SIG-M5 (cell line): ENCODE measurements at places on chromosomes 4 and X.

DNA sequence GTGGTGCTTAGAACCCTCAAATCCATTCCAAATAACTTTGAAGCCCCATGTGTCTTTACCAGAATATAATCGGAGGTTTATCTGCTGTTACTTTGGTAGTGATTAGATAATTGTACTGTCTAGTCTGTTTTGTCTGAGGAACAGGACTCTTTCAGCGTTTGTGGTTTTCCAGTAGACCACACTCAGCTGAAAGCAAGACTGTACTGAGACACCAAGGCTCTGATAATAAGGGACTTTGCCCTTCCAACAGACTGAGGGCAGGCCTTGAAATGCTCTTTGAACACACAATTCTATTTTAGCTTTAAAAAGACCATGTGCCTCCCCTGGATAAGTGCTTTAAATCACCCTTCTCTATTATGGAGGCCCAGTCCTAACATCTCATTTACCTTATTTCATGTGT, 76.1 kb downstream of the KLHL8 start:
- no peak for DNase-seq

GRCh38 chr4:149881744-149882143, 66.1 kb upstream of the IQCM start:
- DNase-seq = no peak

DNA sequence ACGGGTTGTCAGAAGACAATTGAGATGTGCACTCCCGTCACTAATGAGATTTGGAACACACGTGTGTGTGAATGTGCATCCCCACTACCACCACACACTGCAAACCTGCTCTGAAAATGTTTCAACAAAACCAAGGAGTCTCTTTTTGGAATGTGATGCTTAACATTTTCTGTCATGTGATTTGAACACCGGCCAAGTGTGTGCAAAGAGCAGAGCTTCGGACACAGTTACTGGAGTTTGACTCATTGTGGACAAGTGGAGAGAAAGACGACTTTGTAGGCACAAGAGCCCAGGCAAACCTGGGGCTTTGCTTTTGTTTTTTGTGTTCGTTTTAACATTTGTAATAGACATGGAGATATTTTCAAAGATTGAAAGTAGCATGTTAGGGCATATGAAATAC, 49.2 kb downstream of the CCKAR start:
- no peak for DNase-seq

GRCh38 chrX:71095981-71096759, 519 bp downstream of the FOXO4 start:
- no peak for DNase-seq

DNA sequence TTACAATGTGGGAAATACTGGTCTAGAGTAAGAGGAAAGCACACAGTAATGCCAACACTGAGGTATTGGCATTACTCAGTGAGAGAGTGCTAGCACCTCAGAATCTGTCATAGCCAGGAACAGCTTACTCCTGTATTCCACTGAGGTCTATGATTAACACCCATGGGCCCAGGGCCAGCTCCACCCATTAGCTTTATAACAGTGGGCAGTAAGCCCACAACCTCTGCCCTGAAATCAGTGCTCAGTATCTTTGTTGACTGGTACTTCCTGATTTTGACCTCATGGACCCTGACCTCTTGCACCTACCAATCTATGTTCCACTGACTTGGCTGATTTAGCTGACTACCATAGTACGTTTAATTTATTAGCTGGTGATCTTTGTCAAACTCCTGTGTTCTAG, 56.1 kb downstream of the LANCL3 start:
- no peak for DNase-seq

- no peak for DNase-seq
These were observed 125.9 kb downstream of the MFAP3L start for GRCh38 chr4:169900241-169900845.

DNA sequence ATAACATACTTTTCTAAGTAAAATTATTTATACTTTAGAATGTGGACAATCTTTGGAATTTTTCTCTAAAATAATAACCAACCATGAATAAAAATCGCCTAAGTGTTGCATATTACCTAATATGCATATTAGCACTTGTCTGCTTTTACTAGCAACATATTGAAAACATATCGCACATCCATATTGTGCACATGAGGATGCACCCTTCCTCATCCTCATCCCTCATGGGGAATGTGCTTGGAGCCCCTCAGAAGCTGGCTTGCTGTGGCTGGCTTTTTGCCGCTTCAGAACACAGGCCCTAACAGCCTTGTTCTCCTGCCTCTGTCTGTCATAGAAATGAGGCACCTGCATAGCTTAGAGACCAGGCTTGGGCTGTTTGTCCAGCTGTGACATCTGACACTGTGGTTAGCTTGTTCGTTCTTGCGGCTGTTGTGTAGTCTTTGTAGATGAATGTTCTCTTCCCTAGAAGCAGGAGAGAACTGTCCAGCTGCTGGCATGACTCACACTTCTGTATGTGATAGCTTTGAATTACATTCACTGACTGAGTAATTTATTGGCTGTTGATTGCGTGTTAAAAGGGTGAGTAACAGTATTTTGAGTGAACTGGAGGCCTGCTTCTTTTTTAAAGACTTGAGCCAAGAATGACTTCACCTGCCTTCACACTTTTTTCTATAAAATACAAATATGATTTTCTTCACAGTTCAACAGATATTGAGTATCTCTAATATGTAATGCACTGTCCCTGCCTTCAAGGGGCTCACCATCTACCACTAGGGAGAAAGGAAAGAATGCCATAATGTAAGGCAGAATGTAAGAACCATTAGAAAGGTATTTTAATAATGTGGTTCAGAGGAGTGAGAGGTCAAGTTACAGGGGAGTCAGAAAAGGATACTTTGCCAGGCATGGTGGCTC, 81.9 kb downstream of the HMGB2 start:
- DNase-seq = peak; percentile 48

GRCh38 chrX:21725496-21725895, 32.4 kb downstream of the SMPX start:
- DNase-seq = no peak

DNA sequence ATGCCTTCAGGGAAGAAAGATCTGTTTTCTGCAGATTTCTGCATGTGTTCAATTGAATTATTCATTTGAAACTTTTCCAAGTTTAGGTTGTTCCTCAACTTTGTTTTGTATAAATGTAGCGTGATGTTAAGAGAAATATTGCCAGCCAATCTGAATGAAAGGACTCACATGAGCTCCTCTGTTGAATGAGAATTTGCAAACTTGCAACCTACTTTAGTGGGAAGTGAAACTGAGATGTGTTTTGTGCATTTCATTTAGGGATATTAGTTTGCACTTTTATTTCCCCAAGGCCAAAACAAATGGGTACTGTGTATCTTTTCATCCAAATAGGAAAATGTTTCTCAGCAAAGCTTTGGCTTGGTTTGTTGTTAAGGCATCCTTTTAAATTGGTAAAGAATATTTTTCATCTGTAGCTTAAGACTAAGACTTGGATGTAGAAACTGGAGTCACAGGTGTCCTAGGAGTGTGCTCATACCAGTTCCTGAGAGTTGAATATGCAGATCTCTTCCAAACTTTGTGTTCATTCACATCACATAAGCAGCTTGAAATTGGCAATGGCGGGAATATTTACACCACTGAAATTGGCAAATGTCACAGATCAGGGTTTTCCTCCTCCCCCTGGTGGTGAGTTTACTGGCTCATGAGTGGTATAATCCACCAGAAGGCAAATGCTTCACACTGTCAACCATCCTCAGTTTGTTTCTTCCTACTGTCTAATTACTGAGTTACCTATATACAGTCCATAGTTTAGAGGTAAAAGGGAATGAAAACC, 193.6 kb upstream of the BANK1 start:
- DNase-seq = no peak

- no peak for DNase-seq
These were observed 451.5 kb downstream of the UBE2NL start for GRCh38 chrX:144335402-144335801.

GRCh38 chr4:155734065-155734464, 24.8 kb upstream of the GUCY1B1 start:
- DNase-seq = no peak

DNA sequence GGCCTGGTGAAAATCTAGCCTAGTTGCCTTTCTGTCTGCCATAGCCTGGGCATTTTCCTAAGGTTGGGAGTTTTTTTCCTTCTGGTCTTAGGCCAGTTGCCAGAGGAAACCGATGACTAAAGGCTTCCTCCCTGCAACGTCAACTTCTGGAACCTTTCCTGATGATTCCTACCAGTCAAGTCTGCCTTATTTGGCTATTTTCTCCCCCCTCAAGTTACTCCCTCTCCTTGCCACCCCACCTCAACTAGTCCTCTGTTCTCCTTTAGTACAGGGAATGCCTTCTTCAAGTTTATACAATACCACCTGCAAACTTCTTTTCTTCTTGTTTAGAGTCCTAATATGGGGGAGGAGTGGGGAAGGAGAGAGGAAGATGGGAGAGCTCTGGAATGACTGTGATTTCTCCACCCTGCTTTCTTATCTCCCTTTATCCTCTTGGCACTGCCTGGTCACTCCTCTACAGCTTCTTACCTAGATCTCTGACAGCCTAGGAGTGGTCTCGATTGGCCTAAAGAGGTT, 10.6 kb downstream of the MSN start:
- no peak for DNase-seq

GRCh38 chr4:87939978-87940690, 35.4 kb upstream of the SPP1 start:
- DNase-seq = no peak

DNA sequence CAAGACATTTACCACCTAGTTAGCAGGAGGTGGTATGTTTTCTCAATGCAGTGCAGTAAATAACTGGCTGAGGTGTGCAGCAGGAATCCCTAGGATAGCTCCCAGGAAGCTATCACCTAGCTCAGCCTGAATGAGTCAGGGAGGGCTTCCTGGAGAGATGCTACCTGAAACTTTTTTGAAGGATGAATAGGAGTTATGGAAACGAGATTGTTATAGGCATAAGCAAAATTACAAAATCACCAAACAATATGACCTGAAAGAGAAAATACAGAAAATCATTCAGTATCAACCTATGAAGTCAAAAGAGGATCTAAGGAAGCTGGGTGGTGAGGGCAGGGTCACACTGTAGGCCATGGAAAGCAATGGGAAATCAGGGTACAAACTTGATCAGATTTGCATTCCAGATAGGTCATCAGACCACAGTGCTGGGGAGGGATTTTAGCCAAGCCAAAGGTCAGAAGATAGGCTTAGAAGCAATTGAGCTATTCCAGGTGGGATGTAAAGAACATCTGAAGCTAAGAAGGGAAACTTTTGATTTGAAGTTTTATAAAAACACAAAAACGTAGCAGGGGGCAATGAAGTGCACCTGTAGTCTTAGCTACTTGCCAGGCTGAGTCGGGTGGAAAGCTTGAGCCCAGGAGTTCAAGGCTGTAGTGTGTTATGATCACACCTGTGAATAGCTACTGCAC, 11.3 kb downstream of the AREG start:
- DNase-seq = no peak

DNA sequence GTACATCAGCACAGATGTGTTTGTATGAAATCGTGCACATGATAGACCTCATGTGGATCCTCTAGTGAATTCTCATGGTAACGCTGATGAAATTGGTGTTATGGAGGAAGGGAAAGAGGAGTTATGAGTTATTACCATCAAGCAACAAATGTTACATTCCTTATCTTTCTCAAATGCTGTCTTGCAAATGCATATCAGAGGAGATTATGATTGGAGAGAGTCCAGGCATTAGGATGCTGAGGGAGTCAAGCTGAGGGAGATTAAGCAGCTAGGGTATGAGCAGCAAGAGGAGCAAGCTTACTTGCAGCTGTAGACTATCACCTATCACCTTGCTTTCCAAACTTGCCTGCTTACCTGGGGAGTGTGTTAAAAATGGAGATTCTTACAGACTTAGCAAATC, 36.8 kb upstream of the SFRP2 start:
- no peak for DNase-seq

- no peak for DNase-seq
These were observed 39.0 kb upstream of the ZNF518B start for GRCh38 chr4:10496200-10496599.

DNA sequence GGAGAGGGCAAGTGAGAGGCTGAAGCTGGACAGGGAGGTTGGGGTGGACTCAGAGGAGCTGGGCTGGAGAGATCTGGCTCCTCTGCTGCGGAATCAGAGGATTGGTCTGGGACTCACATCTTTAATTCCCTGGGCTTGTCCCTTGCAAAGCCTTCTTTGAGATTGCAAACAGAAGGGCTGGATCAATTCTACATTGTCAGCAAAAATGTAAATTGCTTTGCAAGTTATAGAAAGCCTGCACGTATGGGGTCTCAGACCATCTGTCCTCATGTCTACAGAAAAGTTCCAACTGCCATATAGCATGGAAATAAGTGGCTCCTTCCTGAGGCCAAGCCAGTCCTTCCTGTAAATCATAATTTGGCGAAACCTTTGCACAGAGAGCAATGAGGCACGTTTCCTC, 449.6 kb downstream of the UBE2NL start:
- DNase-seq = no peak

DNA sequence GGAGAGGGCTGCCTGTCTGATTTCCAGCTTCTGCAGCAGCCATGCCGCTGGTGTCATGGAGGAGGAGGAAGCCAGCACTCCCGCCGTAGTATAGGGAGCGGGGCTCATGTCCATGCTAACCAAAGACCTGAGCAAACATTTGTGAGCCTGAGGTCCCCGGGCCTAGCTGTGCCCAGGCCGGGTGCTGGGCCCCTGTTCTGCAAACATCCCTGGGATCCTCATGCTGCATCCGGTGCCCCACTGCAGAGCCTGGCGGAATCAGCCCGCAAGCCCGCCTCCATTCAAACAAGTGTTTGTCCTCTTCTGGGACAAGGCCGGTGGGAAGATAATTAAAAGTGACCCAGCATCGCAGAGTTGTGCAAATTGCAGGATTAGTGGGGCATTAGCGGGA, 106.3 kb downstream of the SORCS2 start:
- DNase-seq = no peak

DNA sequence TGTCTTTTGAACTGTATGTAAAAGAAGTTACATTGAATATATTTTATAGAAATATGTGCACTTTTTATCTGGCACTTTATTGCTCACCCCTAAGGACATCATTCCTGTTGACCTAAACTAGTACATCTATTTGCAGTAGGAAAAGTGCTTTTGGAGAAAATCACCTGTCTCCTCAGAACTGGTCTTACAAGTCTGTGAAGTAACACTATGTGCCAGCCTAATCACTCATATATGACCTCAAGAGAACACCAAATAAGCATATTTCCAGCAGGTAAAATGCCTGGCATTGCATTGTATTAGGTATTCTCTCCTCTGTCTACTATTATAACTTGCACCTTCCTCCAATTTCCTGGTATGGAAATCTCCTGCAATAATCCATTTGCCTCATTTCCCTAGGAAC, 4.0 kb upstream of the GASK1B start:
- DNase-seq = no peak

DNA sequence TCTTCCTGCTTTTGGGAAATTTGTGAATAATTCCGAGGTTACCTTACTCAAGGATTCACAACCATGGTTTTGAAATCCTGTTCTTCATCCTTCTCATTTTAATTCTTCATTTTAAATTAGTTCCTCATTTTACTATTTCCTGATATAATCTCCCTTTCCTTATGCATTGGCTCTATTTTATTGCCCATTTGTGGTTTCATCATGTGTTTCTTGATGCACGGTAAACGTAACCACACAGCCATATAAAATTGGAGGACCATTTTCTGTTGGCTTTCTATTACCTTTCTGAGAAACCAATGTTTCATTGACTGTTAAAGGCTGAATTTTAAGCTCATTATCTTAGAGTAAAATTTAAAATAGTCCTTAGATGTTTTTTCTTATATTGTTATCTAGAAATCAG, 100.3 kb upstream of the NDST4 start:
- no peak for DNase-seq

- no peak for DNase-seq
These were observed 2295.4 kb downstream of the ARAP2 start for GRCh38 chr4:33948921-33949320.
